Activated CD8-positive, alpha-beta memory T cell treated with anti-CD3 and anti-CD28 coated beads for 1 hour (primary cell): ENCODE measurements at places on chromosomes 12 and 14.
A peak's percentile ranks its signal among the peaks of the same experiment; 100 is the strongest.

GRCh38 chr12:69657376-69658137 lies 41.5 kb downstream of the BEST3 start:
- no peak for DNase-seq

GRCh38 chr12:46370792-46371717 lies 1.5 kb downstream of the SLC38A2 start:
- peak; percentile 93 for DNase-seq

- peak; percentile 8 for DNase-seq
These were observed 68.6 kb upstream of the MAX start for GRCh38 chr14:65170768-65171507.

GRCh38 chr12:105240228-105240627 lies 4.3 kb upstream of the APPL2 start:
- no peak for DNase-seq
